ENCODE measurements at places on chromosomes 1 and 21.

DNA sequence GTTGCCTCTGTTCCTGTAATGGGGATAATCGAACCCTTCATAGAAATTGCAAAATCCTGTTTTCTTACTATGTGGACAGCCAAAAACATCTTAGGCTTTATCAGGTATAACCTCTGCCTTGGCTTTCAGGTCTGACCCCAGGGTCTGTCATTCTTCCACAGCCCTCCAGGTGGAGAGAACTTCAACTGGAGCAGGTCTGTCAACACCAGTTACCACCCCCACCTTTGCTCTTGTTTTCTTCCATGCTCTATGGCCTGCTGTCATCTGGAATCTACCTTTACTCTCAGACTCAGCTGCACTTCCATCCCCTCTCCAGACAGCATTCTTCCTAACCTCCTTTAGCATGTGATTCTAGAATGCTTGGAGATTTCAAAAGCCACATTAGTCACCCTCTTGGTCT is 10.4 kb upstream of the GJA9 start:
- no peak for DNase-seq

DNA sequence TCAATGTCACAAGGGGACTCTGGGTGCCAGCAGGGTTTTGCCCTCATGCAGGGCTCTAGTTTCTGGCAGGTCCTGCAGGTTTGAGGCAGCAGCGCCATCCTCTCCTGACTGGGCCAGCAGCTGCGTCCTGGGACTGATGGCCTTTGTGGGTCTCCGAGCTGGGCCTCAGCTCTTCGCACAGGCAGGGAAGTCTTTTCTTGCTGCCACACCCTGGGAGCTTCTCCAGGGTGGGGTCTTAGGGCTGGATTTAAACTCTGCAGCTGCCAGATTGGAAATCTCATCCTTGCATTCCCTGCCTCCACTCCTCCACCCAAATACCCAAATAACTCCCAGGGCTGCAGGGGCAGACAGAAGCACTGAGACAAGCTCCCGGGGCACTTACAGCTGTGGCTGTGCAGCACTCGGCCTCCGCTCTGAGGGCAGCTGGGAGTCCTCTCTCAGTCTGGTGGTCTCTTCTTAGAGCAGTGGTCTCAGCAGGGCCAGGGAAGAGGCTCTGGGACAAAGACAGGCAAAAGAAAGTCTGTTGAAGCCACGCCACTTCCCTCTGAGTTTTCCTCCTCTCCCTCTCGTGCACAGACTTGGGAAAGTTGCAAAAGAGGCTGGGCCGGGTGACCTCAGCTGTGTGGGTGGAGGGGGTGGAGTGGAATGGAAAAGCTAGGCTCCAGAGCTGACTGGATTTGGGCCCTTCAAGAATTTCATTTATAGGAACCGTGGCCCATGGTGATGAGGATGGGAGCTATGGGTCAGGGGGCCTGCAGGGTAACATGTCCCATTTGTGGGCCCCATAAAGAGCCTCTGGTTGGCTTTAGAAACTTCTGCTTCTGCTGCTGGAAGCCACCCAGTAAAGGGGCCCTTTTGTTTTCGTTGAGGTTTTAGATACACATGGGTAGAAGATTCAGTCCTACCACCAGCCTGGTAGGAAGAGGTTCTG is at the start of gene RAB7B:
Gene RAB7B (minus strand): TSS at position 525 of the 931 bp plus-strand sequence. CDS start 9,260 bp downstream, outside the sequence.
- DNase-seq = peak; percentile 79

DNA sequence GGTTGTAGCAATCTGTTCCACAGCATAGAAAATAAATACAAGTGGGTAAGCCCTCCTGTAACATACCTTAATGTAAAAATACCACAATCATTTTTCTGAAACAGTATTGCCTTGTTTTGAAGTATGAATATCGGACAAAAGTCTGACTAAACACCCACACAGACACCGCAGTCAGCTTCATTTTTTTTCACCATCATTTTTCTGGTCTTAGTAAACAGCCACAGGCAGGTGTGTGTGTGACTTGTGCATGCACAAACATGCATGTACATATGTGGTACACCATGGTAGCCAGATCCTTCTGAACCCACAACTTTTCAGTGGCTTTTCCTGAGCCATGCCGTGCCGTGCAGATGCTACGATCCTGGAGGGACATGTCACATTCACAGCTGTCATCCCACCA is 261.7 kb downstream of the PCP4 start:
- DNase-seq = no peak

DNA sequence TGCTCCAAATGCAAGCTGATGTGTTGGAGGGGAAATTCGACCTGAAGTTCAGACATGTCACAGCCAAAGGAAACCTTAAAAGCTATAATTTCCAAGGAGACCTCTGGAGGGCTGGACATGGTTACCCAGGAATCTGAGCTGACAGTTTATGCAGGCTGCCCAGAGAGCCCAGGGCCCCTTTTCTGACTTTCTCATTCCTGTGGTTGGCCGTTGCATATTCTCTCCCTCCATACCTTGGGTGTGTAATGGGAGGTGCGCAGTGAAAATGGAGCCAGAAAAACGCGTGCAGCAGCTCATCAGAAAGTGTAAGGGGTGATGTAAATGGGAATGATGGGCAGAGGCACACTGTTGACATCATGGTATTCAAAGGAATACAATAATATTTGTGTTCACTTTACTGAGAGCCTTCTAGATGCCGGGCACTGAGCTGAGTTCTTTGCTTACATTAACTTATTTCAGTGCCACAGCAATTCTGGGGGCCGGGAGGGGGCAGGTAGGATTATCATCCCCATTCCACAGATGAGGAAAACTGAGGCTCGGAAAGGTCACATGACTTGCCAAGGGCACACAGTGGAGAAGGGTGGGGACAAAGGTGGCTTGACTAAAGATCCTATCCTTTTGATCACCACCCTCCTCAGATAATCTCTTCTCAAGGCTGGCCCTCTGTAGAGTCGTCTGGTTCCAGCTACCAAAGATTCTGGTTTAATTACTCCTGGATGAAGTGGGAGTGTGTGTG is 38.6 kb downstream of the KAZN start:
- DNase-seq = no peak

DNA sequence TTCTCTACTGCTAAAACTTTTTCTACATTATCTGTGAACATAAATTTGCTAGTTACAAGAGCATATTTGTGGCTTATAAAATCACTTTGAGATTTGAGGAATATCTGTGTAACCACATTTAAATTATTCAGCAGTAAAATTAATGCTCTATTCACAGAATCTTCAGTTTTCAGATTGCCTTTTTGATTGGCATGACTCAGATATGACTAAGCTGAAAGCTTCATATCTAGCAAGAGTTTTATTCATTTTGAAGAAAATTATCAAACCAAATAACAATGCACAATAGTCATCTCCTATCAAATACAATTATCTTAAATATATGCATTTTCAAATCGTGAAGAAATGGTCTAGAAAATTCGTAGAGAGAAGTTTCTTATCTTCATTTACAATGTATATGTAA is 1498.2 kb upstream of the B3GALT2 start:
- DNase-seq = no peak

- DNase-seq = peak; percentile 50
Observed at GRCh38 chr1:59595774-59596173, 219.0 kb upstream of the HOOK1 start.

- DNase-seq = peak; percentile 76
Observed at GRCh38 chr1:218426343-218426657, 81.2 kb downstream of the TGFB2 start.

GRCh38 chr21:45449658-45450422 is 44.9 kb downstream of the COL18A1 start:
- no peak for DNase-seq

DNA sequence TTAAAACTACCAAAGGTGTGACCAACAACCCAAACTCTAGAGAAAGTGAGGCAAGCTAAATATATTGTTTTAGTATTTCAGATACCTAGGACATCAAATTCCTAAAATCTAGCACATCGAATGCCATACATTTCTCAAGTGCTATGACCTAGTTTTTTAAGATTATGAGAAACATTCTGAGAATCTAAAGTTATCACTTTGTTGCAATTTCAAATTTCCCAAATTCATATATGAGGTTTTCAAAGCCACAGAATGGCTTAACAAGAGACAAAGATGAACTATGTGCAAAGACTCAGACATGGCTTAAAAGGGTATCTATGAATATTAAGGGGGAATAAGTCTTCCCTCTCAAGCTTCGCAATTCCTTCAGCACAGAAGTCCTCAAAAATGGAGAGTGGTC is 6.8 kb downstream of the SCYL3 start:
- DNase-seq = no peak

DNA sequence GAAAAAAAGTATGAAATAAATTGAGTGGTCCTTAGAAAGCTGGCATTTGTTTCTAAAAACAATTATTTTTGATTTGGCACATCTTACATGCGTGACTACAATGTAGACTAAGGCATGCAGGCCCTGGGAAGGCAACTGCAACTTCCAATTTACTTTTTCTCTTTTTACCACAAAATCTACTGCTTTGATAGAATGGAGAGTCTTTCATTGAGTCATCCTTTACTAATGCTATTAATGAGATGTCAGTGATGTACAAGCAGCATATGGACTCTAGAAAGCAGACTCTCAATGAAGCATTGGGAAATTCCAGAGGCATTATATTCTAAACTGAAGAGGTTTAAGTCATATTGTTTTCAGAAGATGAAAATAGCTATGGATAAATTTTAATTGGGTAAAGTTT is 29.6 kb upstream of the PRRX1 start:
- DNase-seq = peak; percentile 84

- no peak for DNase-seq
Observed at GRCh38 chr1:208343226-208343625, 99.0 kb upstream of the PLXNA2 start.

GRCh38 chr1:116458695-116459094 is 85.7 kb downstream of the ATP1A1 start:
- no peak for DNase-seq

DNA sequence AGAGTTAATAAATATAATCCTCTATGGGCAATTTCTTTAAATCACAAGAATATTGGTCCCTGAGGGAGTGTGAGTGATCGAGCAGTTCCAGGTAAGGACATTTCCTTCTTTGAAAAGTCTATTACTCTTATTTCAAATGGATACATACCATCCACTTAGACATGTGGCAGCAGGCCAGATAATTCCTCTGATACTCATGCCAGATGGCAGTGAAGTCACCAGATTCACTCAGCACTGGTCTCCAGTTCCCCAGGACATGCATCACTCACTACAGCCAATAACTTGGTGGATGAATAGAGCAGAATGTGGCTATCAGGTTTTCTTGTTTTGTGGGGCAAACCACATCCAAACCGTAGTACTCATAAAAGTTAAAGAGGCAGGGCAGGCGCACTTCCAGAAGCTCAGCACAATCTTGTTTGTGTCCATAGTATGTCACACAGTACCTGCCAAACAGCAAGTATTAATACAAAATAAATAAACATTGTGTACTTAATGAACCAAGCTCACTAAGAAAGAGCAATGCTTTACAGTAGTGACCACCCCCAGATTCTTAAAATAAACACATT is 74.2 kb upstream of the CD53 start:
- DNase-seq = no peak

GRCh38 chr1:19346026-19346425 is 33.9 kb downstream of the SLC66A1 start:
- no peak for DNase-seq

- DNase-seq = no peak
Observed at GRCh38 chr21:44844256-44844655, 26.4 kb upstream of the SUMO3 start.

DNA sequence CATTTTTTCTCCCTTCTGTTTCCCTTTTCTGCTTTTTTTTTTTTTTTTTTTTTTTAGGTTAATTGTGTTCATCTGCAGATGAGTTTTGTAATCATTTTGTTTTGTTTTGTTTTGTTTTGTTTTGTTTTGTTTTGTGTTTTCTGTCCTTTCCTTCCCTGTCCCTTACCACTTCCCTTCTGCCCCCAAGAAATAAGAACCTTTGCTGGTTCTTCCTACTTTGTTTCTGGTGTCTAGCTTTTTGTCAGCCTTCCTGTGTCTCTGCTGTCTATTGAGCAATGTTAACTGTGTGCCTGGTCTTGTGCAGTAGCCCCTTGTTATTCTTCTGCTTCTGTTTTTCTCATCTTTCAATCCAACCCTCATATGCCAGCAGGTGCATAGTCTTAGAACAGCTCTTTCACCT is 46.0 kb downstream of the MPZL1 start:
- no peak for DNase-seq

DNA sequence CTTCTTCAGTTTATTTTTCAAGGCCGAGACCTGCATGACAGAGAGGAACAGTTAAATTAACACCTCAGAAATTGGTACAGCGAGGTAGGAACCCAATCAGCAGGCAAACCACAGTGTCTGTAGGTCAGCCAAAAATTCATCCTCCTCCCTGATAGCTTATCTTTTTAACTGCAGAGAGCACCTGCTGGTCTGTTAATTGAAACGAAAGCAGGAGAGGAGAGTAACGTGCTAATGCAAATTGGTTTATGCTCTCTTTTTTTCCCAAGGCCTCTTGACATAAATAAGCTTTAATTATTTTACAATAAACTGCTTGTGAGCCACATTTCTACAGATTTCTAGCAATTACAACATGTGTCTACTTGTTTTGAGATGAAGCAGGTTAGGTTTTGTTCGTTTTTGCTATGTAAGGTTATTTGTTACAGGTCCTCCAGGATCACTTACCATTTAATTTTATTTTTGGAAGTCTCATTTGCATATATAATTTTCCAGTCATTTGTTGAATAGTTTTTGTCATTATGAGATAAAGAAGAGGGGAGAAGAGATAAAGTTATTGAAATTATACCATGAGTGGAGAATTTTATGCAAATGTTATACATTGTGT is 179.9 kb downstream of the DENND1B start:
- no peak for DNase-seq

DNA sequence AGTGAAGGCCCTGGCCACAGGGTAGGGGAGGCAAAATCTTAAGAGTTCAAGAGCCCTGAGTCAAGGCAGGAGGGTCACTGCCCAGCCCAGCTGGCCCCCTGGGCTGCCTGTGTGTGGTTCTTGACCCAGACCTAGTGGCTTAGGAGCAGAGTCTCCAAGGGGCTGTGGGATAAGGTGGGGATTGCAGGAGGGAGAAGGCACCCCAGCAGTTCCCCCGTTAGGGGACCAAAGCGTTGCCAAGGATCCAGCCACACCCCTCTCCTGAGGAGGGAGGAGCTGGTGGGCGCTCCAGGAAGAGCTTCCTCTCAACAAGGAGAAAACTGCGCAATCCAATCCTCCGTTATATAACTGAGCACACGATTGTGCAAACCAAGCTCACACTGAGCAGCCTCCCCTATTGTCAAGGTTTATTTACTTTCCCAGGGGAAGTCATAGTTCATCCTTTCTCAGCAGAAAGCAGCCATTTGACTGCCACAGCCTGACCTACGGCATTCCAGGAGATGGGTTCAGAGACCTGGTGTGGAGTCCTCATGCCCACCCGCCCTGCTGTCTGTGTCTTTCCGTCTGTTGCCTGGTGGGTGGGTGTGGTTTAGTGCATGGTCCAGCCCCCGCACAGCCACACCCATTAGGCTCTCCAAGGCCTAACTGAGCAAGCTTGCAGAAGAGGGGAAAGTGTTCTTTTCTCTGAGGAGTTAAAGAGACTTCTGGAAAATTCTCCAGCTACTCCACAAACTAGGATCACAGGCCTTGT is 3.5 kb downstream of the EPHX1 start:
- DNase-seq = peak; percentile 79

DNA sequence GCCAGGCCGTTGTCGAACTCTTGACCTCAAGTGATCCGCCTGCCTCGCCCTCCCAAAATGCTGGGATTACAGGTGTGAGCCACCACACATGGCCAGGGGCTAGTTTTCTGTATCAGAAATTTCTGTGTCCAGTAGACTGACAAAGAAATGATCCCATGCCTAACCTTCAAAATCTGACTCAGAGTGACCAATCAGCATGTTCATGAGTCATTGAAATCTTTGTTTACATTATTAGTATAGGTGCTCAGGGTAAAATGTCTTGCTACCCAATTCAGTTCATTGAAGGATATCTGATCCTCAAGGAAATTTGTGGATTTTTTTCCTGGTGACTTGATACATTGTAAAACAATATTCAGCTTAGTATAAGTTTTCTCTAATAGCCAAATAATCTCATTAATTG is 11.0 kb upstream of the LDLRAD2 start:
- DNase-seq = peak; percentile 66

GRCh38 chr21:41217671-41218385 is 49.9 kb downstream of the BACE2 start:
- DNase-seq = peak; percentile 79
